ENCODE measurements at places on chromosomes 2 and 18.

DNA sequence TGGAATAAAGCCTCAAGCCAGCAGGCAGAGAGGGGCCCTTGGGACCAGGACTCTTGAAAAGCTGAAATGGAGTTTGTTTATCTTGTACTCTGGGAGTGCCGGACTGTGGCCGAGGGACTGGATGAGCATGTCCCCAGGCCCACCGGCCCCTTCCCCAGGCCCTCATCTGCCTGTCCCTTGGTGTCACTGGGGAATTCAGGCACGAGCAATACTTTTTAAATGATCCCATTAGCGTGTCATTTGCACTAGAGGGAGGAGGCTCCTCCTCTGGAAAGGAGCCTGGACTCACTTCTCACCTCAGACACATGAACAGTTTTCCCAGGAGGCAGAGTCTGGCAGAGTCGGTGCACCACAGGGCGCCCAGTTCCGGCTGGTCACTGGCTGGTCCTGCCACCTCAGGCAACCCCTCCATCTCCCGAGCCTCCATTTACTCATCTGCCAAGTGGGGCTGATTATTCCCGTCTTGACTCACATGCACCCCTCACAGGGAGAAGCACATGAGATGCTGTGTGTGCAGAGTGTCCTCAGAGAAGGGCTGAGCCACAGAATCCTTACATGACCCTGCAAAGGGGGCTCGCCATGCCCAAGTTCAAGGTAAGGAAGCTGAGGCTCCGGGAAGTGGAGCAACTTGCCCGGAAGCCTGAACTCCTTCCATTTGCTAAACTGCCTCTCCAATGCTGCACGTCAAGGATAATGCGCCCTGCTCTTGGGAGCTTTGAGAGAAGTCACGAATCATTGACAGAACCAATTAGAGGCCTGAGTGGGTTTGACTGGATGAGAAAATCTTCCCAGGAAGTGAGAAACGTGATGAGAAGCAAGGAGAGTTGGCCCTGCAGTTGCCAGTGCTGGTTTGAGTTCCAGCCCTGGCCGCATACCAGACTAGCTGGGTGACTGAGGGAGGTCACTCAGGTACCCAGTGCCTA lies 26.7 kb downstream of the CIB4 start:
- no peak for DNase-seq

DNA sequence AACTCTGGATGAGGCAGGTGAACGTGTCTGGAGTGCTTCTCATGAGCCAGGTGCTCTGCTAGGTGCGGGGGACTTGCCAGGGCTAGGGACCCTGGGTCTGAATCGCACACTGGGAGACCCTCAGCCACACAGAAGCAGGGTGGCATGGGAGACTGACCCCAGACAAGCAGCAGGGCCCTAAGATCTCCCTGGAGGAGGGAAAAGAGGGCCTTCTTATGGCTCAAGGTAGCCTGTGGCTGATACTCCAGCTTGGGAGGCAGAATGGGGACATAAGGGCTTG lies 12.8 kb upstream of the CIB4 start:
- no peak for DNase-seq

DNA sequence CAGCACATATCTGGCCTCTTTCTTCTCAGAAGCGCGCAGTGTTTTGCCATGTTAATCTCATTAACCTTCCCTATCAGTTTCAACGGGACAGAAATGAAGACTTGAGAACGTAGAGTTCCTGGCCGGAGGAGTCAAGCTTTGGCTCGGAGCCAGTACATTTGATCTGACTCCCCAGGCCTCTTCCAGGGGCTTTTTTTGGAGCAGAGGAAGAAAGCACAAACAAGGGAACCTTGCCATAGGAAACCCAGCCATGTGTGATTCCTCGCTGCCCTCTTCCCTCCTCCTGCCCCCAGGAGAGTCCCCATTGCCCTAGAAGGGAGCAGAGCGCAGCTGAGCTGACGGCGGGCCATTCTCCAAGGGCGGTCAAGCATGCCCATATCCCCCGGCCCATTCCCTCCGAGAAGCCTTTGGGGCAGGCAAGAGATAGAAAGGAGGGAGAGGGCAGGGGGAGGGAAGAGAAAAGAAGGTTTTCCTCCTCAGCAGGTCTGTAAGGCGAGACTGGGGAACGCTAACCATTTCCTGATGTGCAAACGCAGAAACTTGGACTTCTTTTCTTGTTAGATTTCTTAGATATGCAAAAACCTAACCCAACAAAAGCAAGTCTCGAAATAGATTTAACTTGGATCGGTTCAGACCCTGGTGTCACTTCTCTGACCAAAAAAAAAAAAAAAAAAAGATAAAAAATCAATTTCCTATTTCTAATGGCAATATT lies 63.7 kb upstream of the POU3F3 start:
- peak; percentile 89 for DNase-seq

DNA sequence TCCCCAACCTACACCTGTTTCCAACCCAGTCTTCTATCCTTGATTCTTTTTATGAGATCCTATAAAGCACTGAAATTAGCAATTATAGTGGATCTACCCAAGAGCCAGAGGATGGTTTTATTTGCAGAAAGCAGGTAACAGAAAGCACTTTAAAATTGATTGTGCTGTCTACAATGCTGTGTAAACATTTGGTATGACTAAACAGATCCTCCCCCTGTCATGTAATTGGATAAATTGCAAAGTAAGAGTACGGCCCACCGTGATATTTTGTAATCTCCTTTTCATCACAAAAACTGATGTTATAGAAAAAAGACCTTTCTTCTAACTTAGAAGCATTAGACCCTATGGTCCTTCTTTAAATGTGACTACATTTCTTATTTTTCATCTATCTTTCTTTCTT lies 11.3 kb upstream of the PPP3R1 start:
- DNase-seq: no peak

- DNase-seq: no peak
These were observed 26.0 kb upstream of the GALNT5 start for GRCh38 chr2:157231476-157231875.

DNA sequence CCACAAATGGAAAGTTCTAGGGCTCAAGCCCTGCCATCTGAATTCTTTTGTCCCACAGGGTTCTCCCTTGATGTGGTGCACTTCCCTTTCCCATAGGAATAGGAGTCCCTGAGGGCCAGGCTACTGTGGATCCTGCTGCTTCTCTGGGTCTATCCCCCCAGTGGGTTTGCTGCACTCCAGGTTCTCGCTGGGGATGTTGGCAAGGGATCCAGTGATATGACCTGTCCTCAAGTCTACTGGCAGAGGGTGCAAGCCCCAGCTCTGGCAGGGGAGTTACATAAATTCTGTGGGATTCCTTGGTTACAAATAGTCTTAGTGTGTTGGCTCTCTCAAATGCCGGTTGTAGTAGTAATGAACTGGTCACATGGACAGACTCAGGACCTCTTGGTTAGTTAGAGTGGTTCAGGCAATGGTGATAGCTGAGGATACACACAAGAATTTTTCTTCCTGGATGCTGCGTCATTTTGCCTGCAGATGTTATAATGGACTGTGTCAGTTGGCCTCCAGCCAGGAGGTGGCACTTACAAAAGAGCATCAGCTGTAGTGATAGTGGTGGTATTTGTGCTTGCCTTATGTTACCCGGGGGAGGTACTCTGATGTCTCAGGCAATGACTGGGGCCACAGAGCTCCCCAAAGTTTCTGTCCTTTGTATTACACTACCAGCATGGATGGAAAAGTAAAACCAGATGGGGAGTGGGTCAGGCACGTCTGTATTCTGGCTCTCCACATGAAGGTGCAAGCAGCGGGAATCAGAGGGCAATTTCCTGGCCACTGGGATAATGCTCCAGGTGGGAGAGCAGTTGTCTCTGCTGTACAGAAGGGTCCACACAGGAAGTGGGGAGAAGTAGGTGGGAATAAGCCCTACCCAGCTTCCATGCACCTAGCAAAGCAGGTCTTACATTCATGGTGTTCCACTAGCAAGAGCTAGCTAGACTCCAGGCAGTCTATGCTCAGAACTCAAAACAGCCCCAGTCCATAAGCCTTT lies 267.9 kb downstream of the SOX11 start:
- DNase-seq: no peak

DNA sequence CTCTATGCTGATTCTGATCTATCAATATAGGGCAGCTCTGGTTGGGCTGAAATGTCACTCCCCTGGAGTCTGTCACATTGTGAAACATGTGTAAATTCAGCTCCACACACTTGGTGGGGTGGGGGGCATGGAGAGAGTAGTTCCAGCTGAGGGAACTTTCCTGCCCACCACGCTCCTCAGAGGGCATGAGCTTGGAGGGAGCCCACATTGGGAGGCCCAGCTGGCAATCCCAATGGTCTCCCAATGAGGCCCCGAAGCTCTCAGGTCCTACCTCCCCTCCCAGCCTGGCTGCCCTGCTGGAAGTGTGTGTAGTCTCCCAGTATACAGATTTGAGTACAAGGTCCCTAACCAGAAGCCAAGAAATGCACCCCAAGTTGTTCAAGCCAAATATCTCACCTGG lies 31.5 kb downstream of the GYPC start:
- no peak for DNase-seq

GRCh38 chr18:73684647-73685046 lies 463.0 kb downstream of the FBXO15 start:
- DNase-seq: no peak

DNA sequence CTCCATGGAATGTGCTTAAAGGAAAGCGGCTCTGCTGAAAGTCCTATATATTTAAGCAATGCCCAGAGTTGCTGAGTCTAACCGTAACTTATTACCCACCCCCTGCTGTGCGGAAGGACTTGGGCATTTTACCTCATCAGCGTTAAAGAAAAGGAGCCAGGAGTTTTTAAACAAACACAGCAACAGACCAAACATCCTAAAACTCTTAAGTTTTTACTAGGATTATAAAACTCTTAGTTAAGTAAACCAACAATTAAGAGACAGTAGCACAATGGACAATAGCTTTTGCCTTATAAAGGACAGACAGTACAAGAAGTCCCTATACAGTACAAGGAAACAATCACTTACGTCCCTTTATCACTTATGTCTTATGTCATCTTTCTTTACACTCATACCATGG lies 90.2 kb downstream of the ZNF521 start:
- peak; percentile 46 for DNase-seq

DNA sequence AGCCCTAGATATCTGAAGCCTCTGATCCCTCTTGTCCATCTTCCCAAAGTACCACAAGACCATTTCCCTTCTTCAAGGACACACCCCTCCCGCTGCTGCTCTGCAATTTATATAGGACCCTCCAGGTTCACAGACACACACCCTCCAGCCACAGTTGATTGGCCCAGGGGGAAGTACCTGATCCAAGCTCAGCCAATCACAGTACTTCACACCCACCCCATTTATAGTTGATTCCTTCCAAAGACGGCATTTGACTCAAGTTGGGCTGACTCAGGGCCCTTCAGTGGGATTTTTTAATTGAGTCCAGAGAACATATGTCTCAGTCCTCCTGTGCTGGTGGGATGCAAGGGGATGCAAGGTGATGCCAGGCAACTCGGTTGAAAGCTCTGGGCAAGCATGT lies 59.2 kb downstream of the GYPC start:
- no peak for DNase-seq

DNA sequence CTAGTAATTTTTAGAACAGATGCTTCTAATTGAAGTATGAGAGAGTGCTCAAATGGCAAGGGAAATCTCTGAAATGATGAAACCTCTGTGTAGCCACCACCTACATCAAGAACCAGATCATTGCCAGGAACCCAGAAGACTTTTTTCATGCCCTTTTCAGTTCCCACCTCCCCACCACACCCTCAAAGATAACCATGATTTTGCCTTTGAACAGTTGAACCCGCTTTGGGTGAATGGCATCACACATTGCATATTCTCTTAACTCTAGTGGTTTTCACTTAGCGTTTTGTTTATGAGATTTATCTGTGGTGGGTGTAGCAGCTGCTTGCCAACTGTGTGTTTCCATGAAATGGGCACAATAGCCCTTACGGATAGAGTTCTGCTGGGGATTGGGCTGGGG lies 142.9 kb upstream of the HDAC4 start:
- no peak for DNase-seq

- DNase-seq: no peak
These were observed 8.3 kb downstream of the RHOB start for GRCh38 chr2:20455076-20455587.

- no peak for DNase-seq
These were observed 8.6 kb upstream of the ANO7 start for GRCh38 chr2:241179899-241180298.

DNA sequence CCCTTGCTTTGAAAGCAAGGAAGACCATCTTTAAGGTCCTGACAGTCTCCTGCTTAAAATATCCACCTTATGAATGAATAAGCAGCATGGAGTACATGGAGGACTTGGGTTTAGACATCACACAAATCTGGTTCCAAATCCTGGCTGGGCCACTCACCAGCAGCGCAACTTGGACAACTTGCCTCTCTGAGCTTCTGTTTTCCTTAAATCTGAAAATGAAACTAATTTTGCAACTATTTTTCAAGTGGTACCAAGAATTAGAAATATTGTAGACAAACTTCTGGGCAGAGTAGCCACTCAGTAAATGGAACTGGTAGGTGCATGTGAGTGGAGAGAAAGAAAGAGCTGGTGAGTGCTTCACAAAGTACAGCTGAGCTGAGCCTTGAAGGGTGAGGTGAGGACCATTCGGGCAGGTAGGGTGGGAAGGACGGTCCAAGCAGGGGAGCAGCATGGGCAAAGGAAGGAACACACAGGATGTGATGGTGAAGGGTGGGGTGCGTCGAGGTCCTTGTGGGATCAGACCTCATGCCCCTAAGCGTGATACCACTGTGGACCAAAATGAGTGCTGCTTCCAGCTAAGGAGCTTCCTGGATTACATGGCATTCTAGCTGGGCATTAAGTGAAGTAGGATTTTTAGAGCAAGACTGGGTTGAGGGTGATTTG lies 14.4 kb upstream of the TET3 start:
- DNase-seq: no peak

- peak; percentile 89 for DNase-seq
These were observed 48.5 kb downstream of the KCNIP3 start for GRCh38 chr2:95345563-95346230.

DNA sequence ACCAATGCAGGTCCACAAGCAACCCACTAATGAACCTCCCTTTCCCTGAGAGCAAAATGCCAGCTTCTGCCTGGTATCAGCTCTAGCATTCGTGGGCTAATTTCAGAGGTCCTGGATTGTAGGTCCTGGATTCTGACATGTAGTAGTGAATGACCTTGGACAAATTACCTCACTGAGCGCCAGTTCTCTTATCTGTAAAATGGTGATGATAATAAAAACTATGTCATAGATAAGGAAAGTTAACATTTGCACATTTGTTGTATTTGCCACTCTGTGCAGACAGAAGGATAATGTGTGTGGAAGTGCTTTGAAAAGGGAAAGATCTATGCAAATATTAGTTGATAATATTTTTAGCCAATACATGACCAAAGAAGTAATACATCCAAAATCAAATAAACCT lies 4.1 kb upstream of the TET3 start:
- no peak for DNase-seq

- DNase-seq: peak; percentile 90
These were observed 69.3 kb downstream of the MARCO start for GRCh38 chr2:119011162-119011909.

GRCh38 chr18:67733088-67733487 lies 216.6 kb upstream of the DSEL start:
- DNase-seq: no peak
